Natural killer cell (primary cell): ENCODE measurements at places on chromosomes 1 and 21. TPM values are rescaled to one million over a fixed set of nuclear protein-coding genes. Genes with fewer than 3 reads are reported as not detected.

VHLL gene
- 0.42 TPM for total RNA-seq

PRMT6 gene
- total RNA-seq: 9.9 TPM

COL11A1 gene
- not detected for total RNA-seq

LGR6 gene
- total RNA-seq: 65.2 TPM

TNFRSF8 gene
- 0.50 TPM for total RNA-seq

PADI3 gene
- not detected for total RNA-seq

DNA sequence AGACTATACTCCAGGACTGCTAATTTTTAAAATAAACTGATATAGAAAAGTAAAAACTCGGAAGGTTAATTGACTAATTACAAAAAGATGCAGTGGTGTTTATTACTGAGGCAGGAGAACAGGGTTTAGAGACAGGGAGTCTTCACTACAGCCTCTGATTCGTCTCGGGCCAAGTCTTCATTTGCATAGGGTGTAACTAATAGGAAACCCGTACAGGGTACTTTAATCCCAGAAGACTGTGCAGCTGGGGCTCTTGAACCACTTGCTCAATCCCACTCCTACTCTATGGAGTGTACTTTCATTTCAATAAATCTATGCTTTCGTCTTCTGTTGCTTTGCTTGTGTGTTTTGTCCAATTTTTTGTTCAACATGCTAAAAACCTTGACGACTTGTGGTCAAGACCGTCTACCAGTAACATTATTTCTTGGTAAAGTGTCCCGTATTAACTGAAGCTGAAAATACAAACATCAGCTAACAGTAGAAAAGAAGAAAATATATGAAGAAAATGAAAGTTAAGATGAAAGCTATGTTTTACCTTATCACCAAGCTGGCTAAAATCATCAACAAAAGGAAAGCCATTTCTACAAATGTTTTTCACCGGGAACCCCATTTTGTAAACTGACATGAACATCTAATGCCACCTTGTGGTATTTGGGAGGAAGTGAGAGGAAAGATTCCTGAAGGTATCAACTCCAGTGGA is 8.0 kb downstream of the SDHB start:
- no peak for DNase-seq

DNA sequence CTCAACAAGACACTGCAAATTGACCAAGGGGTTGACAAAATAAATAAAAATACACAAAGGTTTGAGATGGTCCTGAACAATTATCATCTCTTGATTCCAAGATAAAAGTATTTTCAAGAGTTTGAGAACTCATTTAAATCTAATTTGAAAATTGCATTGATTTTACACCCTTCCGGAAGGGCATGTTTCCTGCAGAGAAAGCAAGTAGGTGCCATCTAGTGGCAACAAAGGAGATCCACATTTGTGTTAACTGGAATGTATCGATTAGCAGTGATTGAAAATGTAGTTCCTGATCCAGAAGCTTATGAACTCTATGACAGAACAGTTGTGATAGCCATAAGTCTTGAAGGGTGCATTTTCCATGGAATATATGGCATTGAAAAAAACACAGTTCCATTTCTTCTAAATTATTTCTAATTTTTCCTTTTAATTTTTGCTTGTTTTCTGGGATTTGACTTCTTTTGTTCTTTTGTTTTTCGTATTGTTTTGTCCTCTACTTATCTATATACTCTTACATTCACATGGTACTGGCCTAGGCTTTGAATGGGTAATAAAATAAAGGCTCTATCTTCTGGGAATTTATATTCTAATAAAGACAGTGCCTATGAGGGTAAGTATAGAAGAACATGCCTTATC is 143.7 kb downstream of the DNM3 start:
- DNase-seq: no peak

GRCh38 chr1:211833174-211833820 is 2.7 kb upstream of the LPGAT1 start:
- no peak for DNase-seq

GRCh38 chr1:72283307-72284083 is 1.2 kb upstream of the NEGR1 start:
- peak; percentile 27 for DNase-seq

DNA sequence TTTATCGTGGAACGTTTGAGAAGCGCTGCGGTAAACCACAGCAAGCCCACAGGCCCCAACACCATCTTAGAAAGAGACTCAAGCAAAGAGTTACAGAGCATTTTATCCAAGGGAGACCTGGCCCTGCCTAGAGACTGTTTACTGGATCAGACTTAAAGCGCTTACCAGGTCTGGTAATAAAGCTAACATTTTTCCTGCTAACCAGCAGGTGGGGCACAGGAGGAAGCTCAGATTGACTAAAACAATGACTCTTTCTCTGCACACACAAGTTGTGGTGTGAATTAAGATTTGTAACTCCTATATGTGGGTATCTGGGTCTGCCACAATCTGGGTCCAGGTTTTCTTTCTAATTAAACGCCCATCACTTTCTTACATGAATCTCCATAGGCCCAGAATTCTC is 136.5 kb upstream of the ETS2 start:
- DNase-seq: no peak

GRCh38 chr1:7247791-7248548 is 462.7 kb downstream of the CAMTA1 start:
- DNase-seq: no peak

- no peak for DNase-seq
Observed at GRCh38 chr1:51044834-51045233, 57.2 kb upstream of the C1orf185 start.

DNA sequence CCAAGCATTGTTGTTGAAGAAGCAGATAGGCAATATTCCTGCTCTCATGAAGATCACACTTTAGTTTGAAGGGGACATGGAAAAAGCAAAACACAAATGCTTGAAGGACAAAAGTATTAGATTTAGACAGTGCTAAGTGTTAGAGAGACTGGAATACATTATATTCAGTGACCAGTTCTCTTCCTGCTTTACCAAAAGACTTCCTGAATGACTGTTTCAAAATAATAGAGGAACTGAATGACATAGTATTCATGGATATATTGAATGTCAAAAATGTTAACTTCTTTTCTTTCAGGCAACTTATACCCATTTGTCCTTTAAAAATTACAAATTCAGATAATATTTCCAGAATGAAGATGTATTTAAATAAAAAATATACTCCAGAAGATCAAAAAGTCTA is 178.0 kb upstream of the IVNS1ABP start:
- no peak for DNase-seq

GRCh38 chr1:154398678-154399077 is 6.5 kb upstream of the IL6R start:
- no peak for DNase-seq

GRCh38 chr1:186845576-186846210 is 16.9 kb downstream of the PLA2G4A start:
- DNase-seq: no peak
